GM13977 (cell line): ENCODE measurements at places on chromosomes 6 and 20.

DNA sequence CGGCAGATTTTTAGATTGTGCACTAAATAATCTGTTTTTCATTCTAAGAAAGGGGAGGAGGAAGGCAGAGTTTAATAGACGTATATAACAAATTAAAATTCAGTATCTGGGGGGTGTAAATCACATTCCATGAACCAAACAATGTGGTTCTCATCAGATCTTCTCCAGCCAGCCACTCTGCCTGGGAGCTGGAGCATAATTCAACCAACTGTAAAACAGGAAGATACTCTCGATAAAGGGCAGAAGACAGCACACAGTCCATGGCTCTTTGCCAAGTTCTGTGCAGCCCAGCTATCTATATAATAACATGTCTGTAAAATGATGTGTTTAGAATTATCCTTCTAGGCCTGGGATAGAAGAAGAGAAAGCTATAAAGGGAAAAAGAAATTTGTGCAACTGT, 289.9 kb upstream of the ZFP64 start:
- DNase-seq, result no peak

DNA sequence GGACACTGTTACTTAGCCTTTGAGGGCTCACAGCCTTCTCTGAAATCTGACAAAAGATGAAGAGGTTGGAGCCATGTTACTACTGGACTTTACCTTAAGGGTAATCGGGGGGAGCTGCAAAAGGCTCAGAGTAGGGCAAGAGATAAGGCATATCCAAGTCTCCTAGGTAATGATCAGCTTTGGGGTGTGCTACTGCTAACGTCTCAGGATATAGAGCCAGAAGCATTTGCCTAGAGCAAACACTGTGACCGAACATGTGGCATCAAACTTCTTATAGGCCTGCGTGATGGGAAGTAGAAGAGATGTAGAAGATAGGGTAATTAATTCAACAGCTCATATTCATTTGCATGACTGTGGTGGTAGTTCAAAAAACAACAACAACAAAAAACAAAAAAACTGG, 11.1 kb downstream of the UBE2V1 start:
- DNase-seq, result no peak

DNA sequence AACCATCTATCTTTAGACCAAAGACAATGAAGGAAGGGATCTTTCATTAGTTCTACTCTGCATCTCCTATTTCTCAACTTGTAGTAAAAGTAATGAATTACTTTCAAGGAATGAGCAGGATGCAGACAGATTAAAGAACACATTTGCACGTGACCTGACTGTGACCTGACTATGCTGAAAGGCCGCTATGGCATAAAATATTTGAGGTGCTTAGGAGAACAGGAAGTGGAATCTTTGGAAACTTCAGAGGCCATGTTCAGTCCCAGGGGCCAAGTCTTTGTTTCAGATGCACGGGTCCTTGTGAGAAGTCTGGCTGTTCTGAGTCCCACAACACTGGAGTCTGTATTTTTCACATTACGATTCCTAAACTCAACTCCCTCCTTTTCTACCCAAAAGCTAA, 41.0 kb downstream of the NINL start:
- DNase-seq, result no peak

GRCh38 chr20:62119591-62120364, 2.5 kb upstream of the LSM14B start:
- no peak for DNase-seq

GRCh38 chr20:4997222-4997621, 4.1 kb downstream of the SLC23A2 start:
- no peak for DNase-seq

- DNase-seq, result no peak
Observed at GRCh38 chr20:36741072-36741471, 4.8 kb downstream of the NDRG3 start.

DNA sequence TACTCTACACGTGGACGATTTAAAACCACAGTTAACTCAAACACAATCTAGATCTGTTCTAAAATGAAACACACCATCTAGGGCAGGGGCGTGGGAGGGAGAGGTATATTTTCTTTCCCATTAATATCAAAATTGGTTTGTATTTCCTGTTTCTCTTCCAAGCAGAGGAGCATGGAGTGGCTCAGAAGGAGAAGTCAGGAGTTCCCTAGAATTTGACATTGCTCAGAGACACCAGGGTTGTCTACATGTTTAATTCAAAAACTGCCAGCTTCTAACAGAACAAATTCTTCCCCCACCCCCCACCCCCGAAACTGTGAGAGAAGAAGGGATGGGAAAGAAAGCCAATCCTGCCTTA, 2.3 kb downstream of the PREX1 start:
- no peak for DNase-seq

DNA sequence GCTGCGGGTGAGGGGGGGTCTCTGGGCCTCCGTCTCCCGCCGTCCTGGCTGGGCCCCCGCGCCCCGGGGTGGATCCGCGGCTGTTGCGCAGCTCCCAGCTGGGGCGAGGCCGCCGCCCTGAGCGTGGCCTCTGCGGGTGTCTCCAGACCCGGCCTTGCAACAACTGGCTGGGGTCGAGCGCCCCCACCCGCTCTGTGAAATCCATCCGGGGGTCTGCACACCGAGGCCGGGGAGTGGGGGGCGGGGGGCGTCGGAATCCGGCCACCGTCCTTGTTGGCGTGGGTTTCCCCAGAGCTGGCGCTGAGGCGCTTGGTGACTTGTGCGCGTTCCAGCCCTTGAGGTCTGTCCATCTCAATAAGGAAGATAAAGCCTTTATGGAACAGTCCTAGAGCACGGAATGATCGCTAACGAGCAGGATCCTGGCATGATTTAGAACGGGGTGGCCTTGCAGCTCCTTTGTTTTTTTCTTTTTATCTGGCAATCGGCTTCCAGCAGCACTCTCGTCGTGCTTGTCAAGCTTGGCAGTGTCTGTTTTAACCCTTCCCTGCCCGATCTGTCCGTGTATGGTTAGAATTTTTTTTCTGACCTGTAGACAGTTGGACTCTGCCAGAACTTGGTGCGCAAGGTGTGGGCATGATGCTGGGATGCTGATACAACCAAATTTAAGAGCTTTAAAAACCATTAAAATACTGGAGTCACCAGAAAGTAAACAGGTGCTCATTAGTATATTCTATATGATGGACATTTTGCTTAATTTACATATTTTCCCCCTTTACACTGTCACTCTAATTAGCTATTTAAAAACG, 675 bp downstream of the DSTN start:
- peak; percentile 53 for DNase-seq
